ENCODE measurements at places on chromosomes 6 and 20. TPM values are rescaled to one million over a fixed set of nuclear protein-coding genes. Genes with fewer than 3 reads are reported as not detected.

Gene TRIM40
- polyA plus RNA-seq: not detected

Gene KCNS1
- not detected for polyA plus RNA-seq

DNA sequence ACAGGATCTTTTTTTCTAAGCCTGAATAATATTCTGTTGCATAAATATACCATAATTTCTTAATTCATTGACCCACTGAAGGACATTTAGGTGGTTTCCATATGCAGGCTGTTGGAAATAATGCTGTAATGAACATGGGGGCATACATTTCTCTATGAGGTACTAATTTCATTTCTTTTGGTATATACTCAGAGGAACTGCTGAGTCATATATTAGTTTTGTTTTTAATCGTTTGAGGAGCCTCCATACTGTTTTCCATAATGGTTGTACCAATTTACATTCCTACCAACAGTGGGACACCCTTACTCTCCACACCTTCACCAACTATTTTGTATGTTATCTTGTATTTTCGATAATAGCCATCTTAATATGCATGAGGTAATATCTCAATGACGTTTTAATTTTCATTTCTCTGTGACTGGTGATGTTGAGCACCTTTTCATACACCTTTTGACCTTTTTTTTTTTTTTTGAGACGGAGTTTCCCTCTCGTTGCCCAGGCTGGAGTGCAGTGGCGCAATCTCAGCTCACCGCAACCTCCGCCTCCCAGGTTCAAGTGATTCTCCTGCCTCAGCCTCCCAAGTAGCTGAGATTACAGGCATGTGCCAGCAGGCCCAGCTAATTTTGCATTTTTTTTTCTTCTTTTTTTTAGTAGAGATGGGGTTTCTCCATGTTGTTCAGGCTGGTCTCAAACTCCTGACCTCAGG, 187.4 kb downstream of the RNGTT start:
- no peak for DNase-seq

DNA sequence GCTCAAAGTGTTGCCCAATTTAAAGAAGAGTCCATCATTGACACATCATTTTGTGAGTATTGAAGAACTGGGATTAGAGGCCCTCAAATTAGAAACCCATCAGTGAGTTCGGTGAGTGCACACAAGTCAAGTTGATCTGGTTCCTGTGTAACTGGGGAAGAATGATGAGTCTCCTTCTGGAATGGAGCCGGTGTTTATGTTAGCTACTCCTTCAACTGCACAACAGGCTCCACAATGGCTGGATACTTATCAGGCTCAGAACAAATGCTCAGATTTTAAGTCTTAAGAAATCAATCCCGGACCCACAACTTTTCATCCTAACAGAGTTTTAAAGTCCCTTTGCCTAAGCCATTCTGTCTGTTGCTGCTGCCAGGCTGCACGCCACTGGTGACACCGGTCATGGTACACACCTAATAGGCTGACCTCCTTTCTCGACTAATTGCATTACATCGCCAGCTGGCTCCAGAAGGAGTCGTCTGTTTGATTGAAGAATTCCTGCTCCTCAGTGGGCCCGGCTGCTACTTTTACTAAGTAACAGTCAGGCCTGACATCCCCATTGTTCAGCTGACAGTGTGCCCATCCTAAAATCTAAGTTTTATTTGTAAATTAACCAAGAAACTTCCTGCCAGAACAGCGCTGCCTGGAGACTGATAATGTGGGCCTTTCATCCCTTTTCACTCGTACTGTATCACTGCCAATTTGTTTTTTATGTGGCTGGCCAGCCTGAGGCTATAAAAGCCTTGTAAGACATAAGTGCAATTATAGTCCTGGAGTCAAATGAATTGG, 130.4 kb downstream of the INSM1 start:
- DNase-seq: no peak

DNA sequence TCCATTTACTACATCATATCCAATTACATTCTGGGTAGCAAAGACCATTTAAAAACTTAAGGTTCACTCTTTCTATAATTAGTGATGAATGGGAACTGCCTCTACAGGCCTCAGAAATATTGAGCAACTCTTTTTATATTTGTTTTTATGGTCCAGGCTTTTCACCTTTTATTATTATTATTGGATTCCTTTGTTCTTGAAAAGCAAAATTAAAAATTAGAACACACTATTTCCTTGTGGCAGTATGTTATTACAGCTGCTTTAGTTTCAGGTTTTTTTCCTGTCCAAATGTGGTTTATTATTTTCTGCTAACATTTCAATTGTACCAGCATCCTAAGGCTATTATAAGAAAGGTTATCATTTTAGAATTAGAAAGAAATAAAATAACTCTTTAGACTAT, 150.1 kb downstream of the FARS2 start:
- no peak for DNase-seq

- peak; percentile 1 for DNase-seq
Observed at GRCh38 chr6:125346201-125346925, 44.6 kb upstream of the HDDC2 start.

All from CD4-positive, alpha-beta memory T cell (primary cell).